ENCODE measurements at places on chromosomes 11 and 22. TPM values are rescaled to one million over a fixed set of nuclear protein-coding genes. Genes with fewer than 3 reads are reported as not detected.

INPP5J gene
- total RNA-seq = 0.74 TPM

CCDC83 gene
- total RNA-seq = not detected

CSF2RB gene
- under 0.01 TPM for total RNA-seq

PLCB3 gene
- total RNA-seq = 53.7 TPM

SCGB1D2 gene
- total RNA-seq = not detected

KCNK4 gene
- not detected for total RNA-seq

CALCA gene
- not detected for total RNA-seq

DCHS1 gene
- total RNA-seq = 10.4 TPM

HARBI1 gene
- total RNA-seq = 5.9 TPM

GSTT2B gene
- 4.2 TPM for total RNA-seq

MYRF gene
- total RNA-seq = 26.3 TPM

MS4A12 gene
- not detected for total RNA-seq

ISX gene
- total RNA-seq = not detected

HOATZ gene
- not detected for total RNA-seq

TTLL12 gene
- 33.2 TPM for total RNA-seq

SEPTIN5 gene
- 14.8 TPM for total RNA-seq

SERPING1 gene
- total RNA-seq = 4.5 TPM

SYT13 gene
- not detected for total RNA-seq

OLFML1 gene
- not detected for total RNA-seq

CRYBB3 gene
- not detected for total RNA-seq

SLC7A4 gene
- not detected for total RNA-seq

IFTAP gene
- 24.3 TPM for total RNA-seq

TCN2 gene
- 3.1 TPM for total RNA-seq

MLC1 gene
- 0.18 TPM for total RNA-seq

HORMAD2 gene
- not detected for total RNA-seq

B3GAT1 gene
- not detected for total RNA-seq

PACSIN3 gene
- total RNA-seq = 15.7 TPM

GDPD4 gene
- 0.69 TPM for total RNA-seq

USP2 gene
- total RNA-seq = 0.88 TPM

PDGFD gene
- total RNA-seq = 0.83 TPM

GLB1L3 gene
- total RNA-seq = not detected

PRCP gene
- 49.3 TPM for total RNA-seq

KRTAP5-9 gene
- total RNA-seq = not detected

TRIM29 gene
- 0.51 TPM for total RNA-seq

PTPMT1 gene
- total RNA-seq = 60.6 TPM

ARHGEF12 gene
- 86.1 TPM for total RNA-seq

GLYAT gene
- not detected for total RNA-seq

FIBIN gene
- 51.4 TPM for total RNA-seq

LINC01488 gene
- total RNA-seq = not detected

KRTAP5-1 gene
- not detected for total RNA-seq

NLRP6 gene
- total RNA-seq = not detected

ANKK1 gene
- not detected for total RNA-seq

C11orf86 gene
- 0.30 TPM for total RNA-seq

MRGPRX2 gene
- total RNA-seq = not detected

SLC22A24 gene
- total RNA-seq = not detected

ARHGAP8 gene
- not detected for total RNA-seq

SORL1 gene
- 27.6 TPM for total RNA-seq

PANX2 gene
- 1.5 TPM for total RNA-seq

LDHAL6A gene
- total RNA-seq = not detected

RAG2 gene
- total RNA-seq = not detected

APOA5 gene
- total RNA-seq = not detected

TSG101 gene
- 61.9 TPM for total RNA-seq

P2RY6 gene
- total RNA-seq = 3.3 TPM

WT1 gene
- 0.18 TPM for total RNA-seq

TPST2 gene
- total RNA-seq = 66.4 TPM

MS4A7 gene
- not detected for total RNA-seq

TUB gene
- 3.1 TPM for total RNA-seq

RPLP2 gene
- total RNA-seq = 123 TPM
